ENCODE measurements at places on chromosomes 13 and 19. TPM values are rescaled to one million over a fixed set of nuclear protein-coding genes. Genes with fewer than 3 reads are reported as not detected.

Gene IQCN
- polyA plus RNA-seq, result 0.16 TPM

Gene KLK12
- not detected for polyA plus RNA-seq

Gene MUC16
- not detected for polyA plus RNA-seq

Gene ELSPBP1
- polyA plus RNA-seq, result not detected

Gene FUT2
- polyA plus RNA-seq, result 0.67 TPM

Gene GJB6
- polyA plus RNA-seq, result 13.8 TPM

- H3K4me1 ChIP-seq, result peaks cover 7% of the 10 kb centered on the region
- peak within 1 kb of the TSS; percentile 82 for H3K4me3 ChIP-seq
- peak; percentile 94 for DNase-seq
- H3K36me3 ChIP-seq, result peaks cover 19% of the 10 kb centered on the region
- no peaks in the 10 kb centered on the region for H3K27me3 ChIP-seq
- H3K27ac ChIP-seq, result peak within 1 kb of the TSS; percentile 77
Measured at GRCh38 chr19:34404109-34404909, at the start of gene PDCD2L. Gene PDCD2L, plus strand, starts transcription at chr19:34404399. Its CDS starts 32 bp downstream, at chr19:34404431.

DNA sequence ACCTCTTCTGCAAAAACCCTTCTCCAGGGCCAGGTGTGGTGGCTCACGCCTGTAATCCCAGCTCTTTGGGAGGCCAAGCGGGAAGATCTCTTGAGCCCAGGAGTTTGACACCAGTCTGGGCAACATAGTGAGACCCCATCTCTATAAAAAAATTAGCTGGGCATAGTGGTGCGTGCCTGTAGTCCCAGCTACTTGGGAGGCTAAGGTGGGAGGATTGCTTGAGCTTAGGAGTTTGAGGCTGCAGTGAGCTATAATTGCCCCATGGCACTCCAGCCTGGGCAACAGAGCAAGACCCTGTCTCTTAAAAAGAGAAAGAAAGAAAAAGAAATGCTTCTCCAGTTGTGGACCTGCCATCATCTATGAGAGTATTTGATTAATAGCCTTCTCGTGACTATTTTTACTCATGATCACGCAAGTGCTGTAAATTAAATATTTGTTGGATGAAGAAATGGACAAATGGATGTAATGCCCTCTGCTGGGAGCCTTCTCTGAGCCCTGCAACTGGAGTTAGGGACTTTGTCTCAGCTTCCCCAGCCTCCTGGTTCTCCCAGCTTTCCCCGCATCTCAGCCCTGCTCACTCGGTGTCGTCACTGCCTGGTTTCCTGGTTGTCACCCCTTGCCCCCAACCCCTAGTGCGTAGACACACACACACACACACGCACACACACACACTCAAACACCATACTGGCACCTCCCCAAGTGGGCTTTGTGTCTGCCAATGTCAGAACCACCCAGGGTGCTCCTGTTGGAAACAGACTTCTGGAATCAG is 12.2 kb downstream of the WIZ start:
- no peak overlapping the region for H3K27ac ChIP-seq
- no peaks in the 10 kb centered on the region for H3K27me3 ChIP-seq
- DNase-seq, result no peak
- H3K36me3 ChIP-seq, result no peaks in the 10 kb centered on the region
- H3K4me1 ChIP-seq, result peaks cover 9% of the 10 kb centered on the region

- no peaks in the 10 kb centered on the region for H3K27me3 ChIP-seq
- no peak for DNase-seq
- H3K4me3 ChIP-seq, result no peak overlapping the region
- H3K36me3 ChIP-seq, result peaks cover 6% of the 10 kb centered on the region
- no peak overlapping the region for H3K27ac ChIP-seq
- peaks cover 72% of the 10 kb centered on the region for H3K4me1 ChIP-seq
Measured at GRCh38 chr19:40279120-40279551, 6.0 kb downstream of the AKT2 start.

DNA sequence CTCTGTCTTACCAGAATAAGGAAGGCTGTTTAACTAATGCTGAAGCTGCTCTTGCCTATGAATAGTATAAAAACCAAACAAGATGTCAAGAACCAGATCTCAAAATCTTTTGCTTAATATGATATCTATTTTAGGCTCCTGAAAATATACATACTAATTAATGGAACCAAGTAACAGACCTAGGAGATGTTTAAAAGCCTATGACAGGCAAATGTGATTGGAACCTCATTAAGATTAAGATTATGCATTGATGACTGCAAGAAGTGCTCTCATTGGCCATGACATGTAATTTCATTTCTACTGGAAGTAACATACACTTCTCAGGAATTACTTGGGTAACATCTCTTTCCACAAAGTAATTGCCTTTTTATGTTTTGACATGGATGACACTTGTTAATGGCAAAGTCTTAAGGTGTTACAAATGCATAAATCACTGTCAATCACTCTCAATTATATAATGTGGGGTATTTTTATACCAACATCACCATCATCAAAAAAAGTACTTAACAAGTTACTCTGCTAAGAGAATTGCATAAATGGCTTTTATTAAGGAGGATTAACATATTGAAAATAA is 326.9 kb upstream of the MIR17HG start:
- H3K4me1 ChIP-seq, result no peaks in the 10 kb centered on the region
- no peaks in the 10 kb centered on the region for H3K36me3 ChIP-seq
- no peak for DNase-seq
- no peak overlapping the region for H3K4me3 ChIP-seq

GRCh38 chr19:13932911-13933393 is 5.3 kb downstream of the PODNL1 start:
- no peak for DNase-seq
- no peaks in the 10 kb centered on the region for H3K4me1 ChIP-seq
- no peak overlapping the region for H3K27ac ChIP-seq
- peaks cover 2% of the 10 kb centered on the region for H3K27me3 ChIP-seq
- H3K36me3 ChIP-seq, result peaks cover 3% of the 10 kb centered on the region
- H3K4me3 ChIP-seq, result no peak overlapping the region

GRCh38 chr13:45370922-45371406 is 30.0 kb upstream of the TPT1 start:
- peak; percentile 27 for DNase-seq
- H3K27me3 ChIP-seq, result no peaks in the 10 kb centered on the region
- no peaks in the 10 kb centered on the region for H3K36me3 ChIP-seq
- H3K4me1 ChIP-seq, result peaks cover 18% of the 10 kb centered on the region

DNA sequence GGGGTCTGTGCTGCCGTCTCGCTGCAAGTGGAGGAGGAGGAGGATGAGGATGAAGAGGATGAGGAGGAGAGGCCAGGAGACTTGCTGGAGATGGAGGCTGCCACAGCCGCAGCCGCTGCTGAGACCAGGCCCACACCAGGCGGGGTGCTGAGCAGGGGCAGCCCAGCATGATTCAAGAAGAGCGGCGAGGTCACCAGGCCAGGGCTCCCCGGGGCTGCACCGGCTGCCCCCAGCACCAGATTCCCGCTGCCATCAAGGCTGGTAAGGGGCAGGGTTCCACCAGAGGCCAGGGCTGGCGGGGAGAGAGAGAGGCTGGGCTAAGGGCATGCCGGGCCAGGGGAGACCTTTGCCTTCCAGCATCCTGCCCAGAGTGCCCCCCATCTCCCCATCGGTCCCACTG is 15.3 kb downstream of the ZNF574 start:
- H3K27ac ChIP-seq, result no peak overlapping the region
- H3K4me1 ChIP-seq, result peaks cover 4% of the 10 kb centered on the region
- no peak for DNase-seq
- H3K36me3 ChIP-seq, result peaks cover 30% of the 10 kb centered on the region

DNA sequence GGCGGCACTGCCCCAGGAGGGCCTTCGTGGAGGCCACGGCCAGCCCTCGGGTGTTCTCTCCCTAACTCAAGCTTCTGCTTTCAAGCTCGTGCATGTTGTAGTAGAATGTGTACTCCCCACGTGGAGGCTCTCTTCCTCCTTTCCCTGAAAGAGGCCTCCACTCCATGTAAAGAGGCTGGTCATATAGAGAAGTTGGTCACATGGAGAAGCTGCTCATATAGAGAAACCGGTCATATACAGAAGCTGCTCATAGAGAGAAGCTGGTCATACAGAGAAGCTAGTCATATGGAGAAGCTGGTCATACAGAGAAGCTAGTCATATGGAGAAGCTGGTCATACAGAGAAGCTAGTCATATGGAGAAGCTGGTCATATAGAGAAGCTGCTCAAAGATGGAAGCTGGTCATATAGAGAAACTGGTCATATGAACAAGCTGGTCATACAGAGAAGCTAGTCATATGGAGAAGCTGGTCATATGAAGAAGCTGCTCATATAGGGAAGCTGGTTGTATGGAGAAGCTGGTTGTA is 152.5 kb downstream of the COL4A1 start:
- H3K36me3 ChIP-seq, result no peaks in the 10 kb centered on the region
- H3K27ac ChIP-seq, result no peak overlapping the region
- no peaks in the 10 kb centered on the region for H3K27me3 ChIP-seq
- no peaks in the 10 kb centered on the region for H3K4me1 ChIP-seq

DNA sequence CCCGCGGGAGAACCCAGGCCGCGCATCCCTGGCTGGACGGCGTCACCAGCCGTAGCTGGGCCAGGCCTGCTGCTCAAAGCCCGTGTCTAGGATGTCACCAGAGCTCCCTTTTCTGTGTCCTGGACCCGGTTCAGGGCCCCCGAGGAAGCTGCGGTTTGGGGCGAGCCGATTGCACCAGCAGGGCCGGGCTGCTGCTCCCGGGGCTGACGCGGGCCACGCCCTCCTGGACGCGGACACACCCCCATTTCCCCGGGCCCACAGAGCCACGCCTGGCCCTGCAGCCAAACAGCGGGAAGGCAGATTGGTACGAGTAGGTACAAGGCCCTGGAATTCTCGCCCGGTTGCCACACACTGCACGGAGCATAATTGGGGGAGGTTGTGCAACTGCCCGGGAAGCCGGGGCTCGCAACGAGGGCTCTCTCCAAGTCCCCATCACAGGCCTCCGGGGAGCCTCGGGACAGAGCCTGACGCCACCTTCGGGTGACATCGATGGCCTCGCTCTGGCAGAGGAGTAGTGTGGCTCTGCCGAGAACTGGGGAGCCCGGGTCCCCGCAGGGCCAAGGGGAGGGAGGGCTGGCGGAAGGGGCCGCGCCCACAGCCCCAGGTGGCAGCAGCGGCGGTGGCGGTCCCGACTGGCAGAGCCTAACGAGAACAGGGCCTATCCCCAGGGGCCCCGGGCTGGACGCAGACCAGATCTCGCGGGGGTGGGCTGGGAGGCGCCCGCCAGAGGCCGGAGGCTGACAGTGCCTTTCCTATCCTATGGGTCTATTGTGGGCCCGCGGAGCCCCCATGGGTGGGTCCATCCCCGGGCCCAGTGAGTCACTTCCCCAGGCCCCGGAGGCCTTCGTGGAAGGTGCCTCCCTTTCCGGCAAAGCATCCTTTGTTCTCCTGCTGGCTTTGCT is 23.5 kb downstream of the KCTD15 start:
- peak overlapping the region; percentile 41 for H3K4me3 ChIP-seq
- no peak overlapping the region for H3K27ac ChIP-seq
- peak; percentile 80 for DNase-seq
- H3K27me3 ChIP-seq, result no peaks in the 10 kb centered on the region

- DNase-seq, result no peak
- H3K4me1 ChIP-seq, result peaks cover 8% of the 10 kb centered on the region
- H3K36me3 ChIP-seq, result no peaks in the 10 kb centered on the region
- H3K27ac ChIP-seq, result no peak overlapping the region
- H3K4me3 ChIP-seq, result no peak overlapping the region
- no peaks in the 10 kb centered on the region for H3K27me3 ChIP-seq
Measured at GRCh38 chr13:30159446-30159839, 147.9 kb downstream of the KATNAL1 start.

DNA sequence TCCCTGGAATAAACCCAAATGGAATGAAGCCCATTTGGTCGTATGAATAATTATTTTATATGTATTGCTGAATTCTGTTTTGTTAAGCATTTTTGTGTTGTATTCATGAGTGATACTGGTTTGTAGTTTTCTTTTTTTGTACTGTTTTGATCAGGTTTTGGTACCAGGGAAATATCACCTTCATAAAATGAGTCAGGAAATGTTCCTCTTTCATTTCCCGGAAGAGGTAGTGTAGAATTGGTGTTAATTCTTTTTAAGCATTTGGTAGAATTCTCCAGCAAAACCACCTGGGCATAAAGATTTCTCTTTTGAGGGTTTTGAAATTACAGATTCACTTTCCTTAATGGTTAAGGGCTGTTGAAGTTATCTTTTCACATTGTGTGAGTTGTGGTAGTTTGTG is 13.3 kb downstream of the SPATA13 start:
- no peaks in the 10 kb centered on the region for H3K27me3 ChIP-seq
- H3K4me3 ChIP-seq, result peak overlapping the region; percentile 10
- no peak for DNase-seq
- H3K27ac ChIP-seq, result no peak overlapping the region
- H3K36me3 ChIP-seq, result no peaks in the 10 kb centered on the region

- no peak overlapping the region for H3K27ac ChIP-seq
- H3K27me3 ChIP-seq, result no peaks in the 10 kb centered on the region
- no peak overlapping the region for H3K4me3 ChIP-seq
- peaks cover 8% of the 10 kb centered on the region for H3K4me1 ChIP-seq
- DNase-seq, result peak; percentile 87
- no peaks in the 10 kb centered on the region for H3K36me3 ChIP-seq
Measured at GRCh38 chr19:17260842-17261325, 3.7 kb downstream of the USHBP1 start.

GRCh38 chr19:15292847-15293582 is 39.3 kb downstream of the BRD4 start:
- DNase-seq, result peak; percentile 26
- H3K36me3 ChIP-seq, result peaks cover 13% of the 10 kb centered on the region
- peak overlapping the region; percentile 72 for H3K4me3 ChIP-seq
- no peaks in the 10 kb centered on the region for H3K27me3 ChIP-seq

GRCh38 chr13:101465877-101466276 is 13.4 kb downstream of the ITGBL1 start:
- no peaks in the 10 kb centered on the region for H3K36me3 ChIP-seq
- H3K27me3 ChIP-seq, result no peaks in the 10 kb centered on the region
- H3K4me3 ChIP-seq, result no peak overlapping the region
- H3K4me1 ChIP-seq, result no peaks in the 10 kb centered on the region
- no peak for DNase-seq

DNA sequence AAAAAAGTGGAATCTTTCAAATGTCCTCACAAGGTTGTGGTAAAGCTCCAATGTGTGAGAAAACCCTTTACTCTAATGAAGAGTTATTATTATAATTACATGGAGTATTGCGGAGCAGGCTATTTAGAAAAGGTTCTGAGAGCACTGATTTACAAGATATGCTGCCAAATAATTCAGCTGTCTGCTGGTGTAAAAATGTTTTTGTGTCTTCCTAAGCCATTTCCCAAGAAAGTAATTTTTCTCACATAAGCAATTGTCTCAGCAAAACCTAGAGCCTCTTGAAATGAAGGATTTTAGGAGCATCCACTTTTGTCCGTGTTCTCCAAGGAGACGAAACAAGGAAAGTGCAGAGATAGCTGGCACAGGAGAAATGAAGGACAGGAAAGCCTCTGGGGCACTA is 229.6 kb upstream of the STARD13 start:
- H3K36me3 ChIP-seq, result no peaks in the 10 kb centered on the region
- H3K4me1 ChIP-seq, result no peaks in the 10 kb centered on the region
- H3K4me3 ChIP-seq, result no peak overlapping the region
- no peak overlapping the region for H3K27ac ChIP-seq
- DNase-seq, result no peak

Measured in CD4-positive, CD25-positive, alpha-beta regulatory T cell (primary cell).